ENCODE measurements at places on chromosomes 13 and 19. TPM values are rescaled to one million over a fixed set of nuclear protein-coding genes. Genes with fewer than 3 reads are reported as not detected.
A peak's percentile ranks its signal among the peaks of the same experiment; 100 is the strongest.

GRCh38 chr19:29320086-29320485 lies 107.1 kb upstream of the UQCRFS1 start:
- no peak for DNase-seq

DNA sequence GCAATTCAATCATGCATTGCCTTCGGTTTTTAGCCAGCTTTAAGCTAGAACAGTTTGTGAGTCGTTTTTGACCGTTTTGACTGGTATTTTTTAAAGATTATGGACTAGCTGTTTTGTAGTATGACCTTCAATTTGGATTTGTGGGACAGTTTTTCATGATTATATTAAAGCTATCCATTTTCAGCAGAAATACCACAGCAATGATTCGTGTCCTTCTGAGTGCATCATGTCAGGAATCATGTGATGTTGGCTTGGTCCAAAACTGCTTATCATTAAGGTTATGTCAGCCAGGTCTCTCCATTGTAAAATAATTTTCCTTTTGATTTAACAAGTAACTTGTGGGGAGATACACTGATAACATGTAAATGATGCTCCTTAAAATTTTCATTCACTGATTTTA lies 229.0 kb downstream of the POSTN start:
- no peak for DNase-seq

DNA sequence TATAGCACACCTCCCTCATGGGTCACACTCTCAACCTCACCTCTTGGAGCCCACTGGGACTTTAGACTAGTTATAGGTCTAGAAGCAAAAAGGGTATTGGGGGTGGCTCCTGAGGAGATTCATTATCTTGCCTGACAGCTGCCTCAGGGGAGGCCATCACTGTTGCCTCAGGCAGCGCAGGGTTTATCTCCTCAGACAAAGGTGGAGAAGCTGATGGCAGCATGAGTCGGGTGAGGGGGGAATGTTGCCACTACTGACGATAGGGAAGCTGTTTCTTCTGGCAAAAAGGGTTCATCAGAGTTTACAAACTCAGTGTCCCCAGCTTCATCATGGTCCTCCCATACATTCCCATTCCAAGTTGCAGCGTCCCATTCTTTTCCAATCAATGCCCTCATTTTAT lies 562.4 kb downstream of the IRS2 start:
- DNase-seq: no peak

GRCh38 chr13:74768521-74769085 lies 634.4 kb upstream of the KLF12 start:
- DNase-seq: no peak

- no peak for DNase-seq
Observed at GRCh38 chr19:7645656-7646425, 8.9 kb downstream of the STXBP2 start.

GRCh38 chr19:33055718-33056117 lies 9.0 kb downstream of the RHPN2 start:
- no peak for DNase-seq

DNA sequence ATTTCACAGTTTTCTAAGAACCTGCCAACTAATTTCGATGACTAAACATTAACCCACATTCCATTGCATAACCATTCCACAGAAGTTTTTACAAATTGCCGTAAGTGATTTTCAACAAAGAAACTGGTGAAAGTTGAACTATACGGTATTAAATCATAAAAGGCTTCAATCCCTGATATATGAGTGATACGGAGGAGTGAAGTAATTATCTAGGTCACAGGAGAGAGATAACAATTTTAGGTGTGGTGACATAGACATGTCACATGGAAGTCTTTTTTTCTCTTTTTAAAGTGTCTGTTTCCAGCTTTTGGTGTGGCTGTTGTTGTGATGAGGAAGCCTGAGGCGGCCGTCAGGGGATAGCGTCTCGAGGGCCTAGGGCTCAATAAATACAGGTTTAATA lies 29.4 kb downstream of the TBC1D4 start:
- peak; percentile 71 for DNase-seq

Gene FFAR2
- not detected for polyA plus RNA-seq

DNA sequence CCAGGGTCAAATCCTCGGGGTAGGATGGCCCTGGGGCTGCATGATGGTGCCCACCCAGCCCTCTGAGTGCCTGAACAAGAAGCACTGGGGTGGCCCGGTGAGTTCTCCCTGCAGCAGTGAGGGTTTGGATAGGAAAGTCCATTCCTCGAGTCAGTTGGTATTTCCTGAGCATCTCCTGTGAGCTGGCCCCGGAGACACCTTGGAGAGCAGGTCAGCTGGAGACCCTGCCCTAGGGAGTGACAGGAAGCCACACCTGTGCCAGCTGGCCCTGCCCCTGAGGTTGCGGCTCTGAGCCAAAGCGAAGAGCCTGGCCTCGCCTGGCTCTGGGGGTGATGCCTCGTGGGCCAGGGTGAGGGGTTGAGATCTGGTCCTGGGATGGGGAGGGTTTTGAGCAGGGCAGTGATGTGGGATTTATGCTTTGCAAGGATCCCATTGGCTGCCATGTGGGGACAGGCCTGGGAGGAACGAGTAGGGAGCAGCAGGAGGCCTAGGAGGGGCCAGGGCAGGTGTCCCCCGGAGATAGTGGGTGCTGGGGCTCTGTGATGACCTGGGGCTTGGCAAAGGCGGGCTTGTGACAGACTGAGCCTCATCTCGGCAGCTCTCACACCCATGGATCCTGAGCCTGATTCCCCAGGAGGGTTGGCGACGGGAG lies 16.0 kb downstream of the CRTC1 start:
- DNase-seq: no peak

- DNase-seq: no peak
Observed at GRCh38 chr19:45848922-45849321, 14.0 kb downstream of the SYMPK start.

- no peak for DNase-seq
Observed at GRCh38 chr19:45450012-45450333, 17.8 kb upstream of the FOSB start.

DNA sequence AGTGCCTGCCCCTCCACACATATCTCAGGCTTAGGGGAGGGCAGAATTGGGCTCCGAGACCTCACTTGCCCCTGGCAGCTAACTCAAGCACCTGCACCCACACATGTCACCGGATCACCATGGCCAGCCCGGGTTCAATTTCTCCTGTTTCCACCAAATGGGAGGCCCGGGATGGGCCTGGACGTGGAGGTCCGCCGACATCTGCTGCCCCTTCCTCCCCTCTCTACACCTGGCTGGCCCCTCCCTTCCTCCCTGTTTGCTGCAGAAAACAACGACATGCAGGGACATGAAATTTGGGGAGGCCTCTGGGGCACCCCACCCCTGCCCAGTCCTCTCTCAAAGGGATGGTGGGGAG lies 1.3 kb downstream of the PRKD2 start:
- DNase-seq: no peak

- DNase-seq: no peak
Observed at GRCh38 chr13:31072041-31072440, 89.7 kb downstream of the HSPH1 start.

GRCh38 chr13:96338030-96338429 lies 248.1 kb downstream of the HS6ST3 start:
- no peak for DNase-seq

DNA sequence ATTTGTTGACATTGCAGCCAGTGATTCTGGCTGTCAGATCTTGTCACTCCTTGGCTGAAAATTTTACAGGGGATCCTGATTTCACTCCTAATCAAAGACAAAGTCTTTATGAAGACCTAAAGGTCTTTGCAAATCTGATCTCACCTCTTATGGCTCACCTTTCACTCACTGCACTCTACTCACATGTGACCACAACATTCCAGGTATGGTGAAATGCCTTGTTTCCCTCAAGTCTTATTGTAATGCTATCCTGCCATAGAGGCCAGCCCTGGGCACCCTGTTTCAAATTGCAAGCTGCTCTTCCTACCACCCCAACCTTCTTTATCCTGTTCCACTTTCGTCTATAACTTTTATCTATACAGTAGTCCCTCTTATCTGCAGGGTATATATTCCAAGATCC lies 200.1 kb downstream of the NDFIP2 start:
- peak; percentile 39 for DNase-seq

- DNase-seq: no peak
Observed at GRCh38 chr19:3637621-3638020, 11.0 kb upstream of the CACTIN start.

DNA sequence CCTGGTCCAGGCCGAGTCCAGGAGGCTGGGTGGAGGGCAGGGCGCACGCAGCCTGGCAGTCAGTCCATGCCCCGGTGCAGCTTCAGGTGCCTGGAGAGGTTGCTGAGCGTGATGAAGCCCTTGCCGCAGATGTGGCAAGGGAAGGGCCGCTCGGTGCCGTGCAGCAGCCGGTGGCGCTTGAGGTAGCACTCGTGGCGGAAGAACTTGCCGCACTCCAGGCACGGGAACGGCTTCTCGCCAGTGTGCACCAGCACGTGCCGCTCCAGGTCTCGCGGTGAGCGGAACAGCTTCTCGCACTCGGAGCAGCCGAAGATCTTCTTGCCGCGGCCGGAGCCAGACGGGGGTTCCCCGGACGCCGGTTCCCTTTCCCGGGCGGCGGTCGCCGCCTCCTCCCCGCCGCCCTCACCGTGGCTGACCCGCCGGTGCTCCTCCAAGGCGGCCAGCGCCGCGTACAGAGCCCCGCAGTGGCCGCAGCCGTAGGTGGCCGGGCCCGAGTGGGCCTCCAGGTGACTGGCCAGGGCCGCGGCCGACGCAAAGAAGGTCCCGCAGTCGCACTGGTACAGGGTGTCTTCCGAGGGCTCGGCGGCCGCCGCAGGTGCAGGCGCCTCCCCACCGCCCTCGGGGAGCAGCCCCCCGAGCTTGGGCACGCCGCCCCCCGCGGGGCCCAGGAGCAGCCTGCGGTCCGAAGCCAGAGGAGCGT lies 6.8 kb downstream of the FIZ1 start:
- DNase-seq: no peak

DNA sequence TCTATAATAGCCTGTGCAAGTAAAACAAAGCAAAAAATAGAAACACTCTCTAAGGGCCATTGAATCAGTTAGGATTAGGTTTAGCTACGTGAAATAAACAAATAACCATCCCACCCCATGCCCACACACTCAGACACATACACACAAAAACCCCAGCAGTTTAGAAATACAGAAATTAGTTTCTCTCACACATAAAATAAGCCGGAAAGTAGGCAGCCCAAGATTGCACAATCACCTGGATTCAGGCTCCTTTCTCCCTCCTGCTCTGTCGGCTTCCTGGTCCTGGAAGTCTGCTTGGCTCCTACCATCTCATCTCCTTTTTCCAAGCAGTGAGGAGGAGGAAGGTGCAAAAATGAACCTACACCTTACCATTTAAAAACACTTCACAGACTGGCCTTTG lies 22.6 kb upstream of the USP12 start:
- no peak for DNase-seq

- DNase-seq: no peak
Observed at GRCh38 chr19:17722655-17723240, 3.5 kb downstream of the MAP1S start.

DNA sequence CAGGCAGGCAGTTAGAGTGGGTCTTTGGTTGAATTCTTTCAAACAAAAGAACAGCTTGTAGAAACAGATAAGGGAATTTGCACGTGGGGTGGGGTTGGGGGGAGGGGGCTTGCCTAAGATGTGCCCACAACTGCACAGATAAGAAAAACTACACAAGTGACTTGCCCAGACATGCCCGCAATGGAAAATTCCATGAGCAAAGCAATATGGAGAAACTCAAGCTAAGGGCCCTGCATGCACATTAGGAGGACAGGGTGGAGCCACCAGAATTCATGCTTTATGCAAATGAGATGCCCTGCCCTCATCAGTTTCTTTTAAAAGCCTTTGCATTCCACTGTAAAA lies 755.6 kb upstream of the MIR17HG start:
- peak; percentile 5 for DNase-seq

GRCh38 chr13:74860789-74861188 lies 621.2 kb downstream of the TBC1D4 start:
- no peak for DNase-seq

- DNase-seq: no peak
Observed at GRCh38 chr13:37059848-37060192, 332 bp upstream of the SUPT20H start.

Gene GPR12
- polyA plus RNA-seq: not detected

DNA sequence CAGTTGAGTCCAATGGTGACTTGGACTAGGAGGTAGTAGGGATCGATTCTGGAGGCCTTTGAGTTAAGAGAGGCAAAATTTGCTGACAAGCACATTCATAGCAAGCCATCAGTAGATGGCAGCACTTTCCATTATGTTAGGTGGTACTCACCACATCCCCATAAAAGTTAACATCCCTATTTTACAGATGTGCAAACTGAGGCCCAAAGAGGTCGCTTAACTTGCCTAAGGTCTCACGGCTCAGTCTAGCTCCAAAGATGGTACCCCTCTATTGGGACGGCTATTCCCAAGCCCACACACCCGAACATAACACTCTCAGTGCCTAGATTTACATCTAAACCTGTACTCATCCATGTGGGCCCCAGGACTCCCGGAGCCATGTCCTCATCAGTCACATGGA lies 21.5 kb upstream of the FOSB start:
- DNase-seq: no peak

DNA sequence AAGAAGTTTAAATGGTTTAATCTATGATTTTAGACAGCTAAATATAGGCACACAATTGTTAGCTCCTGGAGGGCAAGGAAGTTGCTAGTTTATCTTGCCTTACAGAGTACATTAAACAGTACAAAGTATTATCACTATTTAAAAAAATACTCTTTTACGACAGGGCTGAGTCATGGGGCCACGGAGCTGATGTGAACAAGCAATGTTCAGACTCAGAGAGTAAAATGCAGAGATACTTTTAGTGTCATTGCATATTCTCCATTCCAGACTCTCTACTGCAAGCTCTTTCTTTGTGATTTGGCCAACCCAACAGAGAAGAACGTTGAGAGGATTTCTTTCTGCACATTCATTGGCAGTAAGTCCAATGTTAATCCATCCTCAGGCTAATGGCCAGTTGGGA lies 352.4 kb downstream of the SPRY2 start:
- peak; percentile 36 for DNase-seq

Gene LHB
- polyA plus RNA-seq: 0.65 TPM

Data from foreskin keratinocyte (primary cell).